Fibroblast of lung (primary cell): ENCODE measurements at places on chromosomes 5 and 9. TPM values are rescaled to one million over a fixed set of nuclear protein-coding genes. Genes with fewer than 3 reads are reported as not detected.

The MSX2 gene
- total RNA-seq = 1.0 and 1.3 TPM in 2 replicates

The ZFR gene
- total RNA-seq = 78.6 and 113 TPM in 2 replicates

The PHF2 gene
- total RNA-seq = 12.1 and 13.4 TPM in 2 replicates

The TMC1 gene
- 0.33 TPM in 1 of 2 replicates, not detected in the other for total RNA-seq

The C5orf34 gene
- total RNA-seq = 2.6 and 4.1 TPM in 2 replicates

DNA sequence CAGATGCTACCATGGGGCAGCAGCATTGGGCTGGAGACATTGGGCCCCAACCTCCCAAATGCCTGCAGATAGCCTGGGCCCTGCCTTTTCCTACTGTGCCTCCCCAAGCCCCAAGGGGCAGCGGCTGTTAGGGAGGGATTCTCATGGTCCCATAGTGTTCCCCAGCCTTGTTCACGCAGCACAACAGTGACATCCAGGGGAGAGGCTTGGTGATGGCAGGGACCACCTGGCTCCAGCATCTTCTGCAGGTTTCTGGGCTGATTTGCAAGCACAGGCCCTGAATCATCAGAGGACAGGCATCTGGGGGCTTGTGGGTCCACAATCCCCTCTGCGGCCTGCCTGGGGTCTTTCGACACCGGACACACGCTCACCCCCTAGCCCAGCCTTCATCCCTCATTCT lies 354.6 kb downstream of the SLIT3 start:
- DNase-seq = no peak

DNA sequence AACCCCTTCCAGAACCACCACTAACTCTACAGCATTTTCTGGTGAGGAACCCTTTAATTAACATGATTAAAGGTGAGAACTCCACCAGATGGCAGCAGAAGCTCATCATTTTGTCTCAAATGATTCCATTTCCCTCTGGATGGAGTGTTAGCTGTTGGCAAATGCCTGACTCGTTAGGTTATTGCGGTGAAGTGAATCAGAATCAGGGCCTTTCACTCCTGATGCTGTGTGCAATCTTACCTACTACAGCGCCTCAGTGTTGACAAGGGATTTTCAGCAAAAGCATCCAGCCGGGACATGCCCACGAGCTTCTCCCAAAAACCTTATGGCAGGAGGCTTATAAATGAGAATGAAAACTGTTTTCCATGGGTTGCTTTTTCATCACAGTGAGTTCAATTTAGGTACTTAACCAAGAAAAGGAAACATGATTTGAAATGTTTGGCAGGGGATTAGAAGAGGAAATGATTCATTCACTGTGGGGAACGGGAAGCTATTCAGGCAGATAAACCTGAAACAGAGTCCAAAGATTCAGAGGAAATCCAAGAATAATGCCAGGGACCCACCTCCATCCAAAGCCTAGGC lies 48.0 kb upstream of the CAST start:
- DNase-seq = peak; percentile 94

DNA sequence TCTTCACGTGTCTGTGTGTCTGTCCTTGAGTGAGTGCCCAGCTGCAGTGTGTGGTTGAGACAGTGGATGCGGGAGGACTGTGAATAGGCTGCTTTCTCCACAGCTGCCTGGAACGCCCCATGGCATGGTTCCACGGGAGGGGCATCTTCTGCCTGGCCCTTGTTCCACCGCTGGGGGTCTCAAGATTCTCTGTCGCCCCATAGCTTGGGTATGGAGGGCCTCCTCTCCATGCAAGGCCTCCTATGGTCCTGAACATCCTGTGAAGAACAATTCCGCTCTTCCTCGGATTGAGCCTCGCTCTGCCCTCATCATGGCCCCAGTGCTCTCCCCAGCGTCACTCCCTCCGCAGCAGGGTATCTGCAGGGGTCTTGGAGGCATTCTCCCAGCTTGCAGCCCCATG lies 36.1 kb downstream of the COL5A1 start:
- DNase-seq = no peak

DNA sequence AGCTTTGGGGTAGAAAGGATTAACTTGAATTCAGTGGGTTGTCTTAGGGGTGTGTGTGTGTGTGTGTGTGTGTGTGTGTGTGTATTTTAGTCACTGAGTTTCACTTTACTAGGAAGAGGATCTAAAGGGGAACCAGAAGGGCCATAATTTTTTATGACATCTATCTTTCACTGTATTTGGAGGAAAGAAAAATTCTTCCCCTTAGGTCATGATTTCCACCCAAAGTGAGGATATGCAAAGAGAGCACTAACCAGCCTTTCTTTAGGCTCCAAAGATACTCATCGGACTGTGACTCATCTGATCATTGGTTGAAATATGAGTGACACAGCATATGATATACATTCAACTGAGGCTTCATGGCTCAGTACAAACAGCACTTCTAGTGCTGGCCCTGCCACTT lies 75.2 kb upstream of the RASGRF2 start:
- no peak for DNase-seq

- peak; percentile 57 for DNase-seq
Observed at GRCh38 chr5:90488791-90489190, 14.1 kb downstream of the POLR3G start.

DNA sequence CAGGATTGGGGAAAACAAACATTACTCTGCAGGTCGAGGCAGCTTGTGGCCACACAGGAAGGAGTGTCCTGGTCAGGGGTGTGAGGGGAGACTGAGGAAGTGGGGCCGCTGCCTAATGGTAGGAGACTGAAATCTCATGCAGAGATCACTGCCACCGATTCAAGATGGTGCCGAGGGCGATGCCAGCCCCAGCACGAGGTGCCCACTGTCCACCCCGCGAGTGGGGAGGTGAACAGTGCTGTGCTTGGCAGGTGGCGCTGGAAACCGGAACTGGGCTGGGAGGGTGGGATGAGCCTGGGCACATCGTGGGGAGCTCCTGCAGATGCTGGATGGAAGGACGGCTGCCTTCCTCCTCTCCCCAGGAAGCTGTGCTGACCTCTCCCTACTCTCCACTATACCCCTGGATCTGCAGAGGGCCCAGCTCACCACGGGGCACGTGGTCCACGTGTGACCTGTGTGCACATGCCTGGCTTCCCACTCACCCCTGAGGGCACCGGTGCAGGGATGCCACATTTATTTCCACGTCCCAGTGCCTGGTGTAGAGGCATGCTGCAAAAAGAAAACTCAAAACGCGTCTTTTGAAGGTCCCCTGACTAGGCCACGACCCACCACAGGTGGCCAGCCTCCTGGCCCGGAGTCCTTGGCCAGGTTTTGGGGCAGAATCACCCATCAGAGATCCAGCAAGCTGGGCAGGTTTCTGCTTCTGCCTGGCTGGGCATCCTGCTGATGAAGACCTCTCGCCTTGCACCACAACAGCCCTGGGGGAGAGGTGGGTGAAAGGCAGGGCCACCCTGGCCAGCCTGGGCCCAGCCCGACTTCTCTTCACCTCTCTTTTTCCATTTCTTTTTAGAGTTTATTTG lies 71.7 kb upstream of the FCN1 start:
- no peak for DNase-seq

DNA sequence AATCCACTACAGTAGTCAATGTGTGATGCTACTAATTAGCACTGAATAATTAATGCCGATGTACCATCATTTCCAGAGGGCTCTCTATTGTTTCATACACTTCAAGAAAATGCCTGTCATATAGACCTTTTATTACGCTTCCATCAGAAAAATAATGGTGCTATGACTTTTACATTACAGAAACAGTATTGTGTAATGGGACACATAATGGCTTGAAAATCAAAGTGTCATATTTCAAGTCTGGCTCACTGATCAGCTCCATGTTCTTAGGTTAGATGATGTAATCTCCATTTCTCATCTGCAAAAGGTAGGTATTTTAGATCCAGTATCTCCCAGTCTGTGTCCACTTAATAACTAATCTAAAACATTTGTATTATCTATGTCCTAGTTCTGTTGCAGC lies 990.6 kb upstream of the TYRP1 start:
- DNase-seq = no peak

DNA sequence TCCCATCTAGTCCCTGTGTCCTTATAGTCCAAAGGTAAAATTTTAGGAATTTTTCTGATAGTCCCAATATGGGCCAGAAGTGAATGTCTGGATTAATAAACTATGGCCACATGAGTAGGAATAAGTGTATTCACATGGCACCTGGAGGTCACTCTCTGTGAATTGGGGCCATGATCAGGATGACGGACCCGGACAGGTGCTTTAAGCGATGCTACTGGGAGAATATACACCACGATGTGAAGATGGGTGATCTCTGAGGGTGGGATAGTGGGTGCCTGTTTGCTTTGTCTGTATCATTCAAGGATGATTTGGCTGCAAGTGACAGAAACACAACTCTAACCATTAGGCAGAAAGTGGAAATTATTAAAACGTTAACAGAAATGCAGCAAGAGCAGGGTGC lies 101.2 kb downstream of the UGCG start:
- DNase-seq = no peak

DNA sequence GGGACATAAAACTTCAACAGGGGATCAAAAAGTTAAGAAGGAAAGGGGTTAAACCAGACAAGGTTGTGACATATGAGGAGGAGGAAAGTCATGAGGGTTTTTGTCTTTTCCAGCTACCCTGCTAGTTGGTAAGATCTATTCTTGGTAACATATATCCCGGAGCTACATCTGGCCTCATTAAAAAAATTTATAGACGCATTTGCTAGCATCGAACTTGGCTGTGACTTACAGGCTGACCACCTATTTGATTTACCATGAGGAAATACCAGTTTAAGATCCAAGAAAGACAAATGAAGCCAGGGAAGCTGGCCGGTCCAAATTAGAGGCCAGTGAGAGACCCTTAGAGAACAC lies 87.6 kb upstream of the NIPAL4 start:
- DNase-seq = no peak

GRCh38 chr5:113117543-113118115 lies 141.0 kb downstream of the DCP2 start:
- DNase-seq = no peak

- DNase-seq = peak; percentile 25
Observed at GRCh38 chr5:156188016-156188415, 138.9 kb upstream of the SGCD start.

DNA sequence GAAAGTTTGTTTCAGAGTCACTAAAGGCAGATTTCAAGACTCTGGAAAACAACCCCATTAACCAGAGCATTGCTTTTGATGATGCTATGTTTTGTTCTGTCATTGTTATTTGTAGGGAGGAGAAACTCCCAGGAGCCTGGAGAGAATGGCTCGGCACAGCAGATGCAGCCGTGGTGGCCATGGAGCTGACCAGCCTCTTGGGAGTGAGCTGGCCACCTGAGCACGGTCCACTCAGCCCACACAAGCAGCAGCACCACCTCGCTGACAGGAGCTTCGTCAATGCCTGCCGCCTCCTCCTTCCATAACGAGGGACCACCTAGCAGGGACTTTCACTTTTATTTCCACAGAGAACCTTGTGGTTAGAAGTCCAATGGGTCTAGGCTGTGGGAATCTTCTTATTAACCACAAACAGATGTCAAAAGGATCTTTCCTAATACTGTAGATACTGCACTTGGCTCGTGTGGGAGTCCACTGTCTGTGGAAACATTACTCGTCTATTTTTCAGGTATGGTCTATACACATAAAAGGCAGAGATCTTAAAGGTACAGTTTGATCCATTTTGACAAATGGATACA lies 21.0 kb upstream of the SMIM32 start:
- no peak for DNase-seq

GRCh38 chr5:93070938-93071337 lies 510.1 kb downstream of the NR2F1-AS1 start:
- DNase-seq = no peak

DNA sequence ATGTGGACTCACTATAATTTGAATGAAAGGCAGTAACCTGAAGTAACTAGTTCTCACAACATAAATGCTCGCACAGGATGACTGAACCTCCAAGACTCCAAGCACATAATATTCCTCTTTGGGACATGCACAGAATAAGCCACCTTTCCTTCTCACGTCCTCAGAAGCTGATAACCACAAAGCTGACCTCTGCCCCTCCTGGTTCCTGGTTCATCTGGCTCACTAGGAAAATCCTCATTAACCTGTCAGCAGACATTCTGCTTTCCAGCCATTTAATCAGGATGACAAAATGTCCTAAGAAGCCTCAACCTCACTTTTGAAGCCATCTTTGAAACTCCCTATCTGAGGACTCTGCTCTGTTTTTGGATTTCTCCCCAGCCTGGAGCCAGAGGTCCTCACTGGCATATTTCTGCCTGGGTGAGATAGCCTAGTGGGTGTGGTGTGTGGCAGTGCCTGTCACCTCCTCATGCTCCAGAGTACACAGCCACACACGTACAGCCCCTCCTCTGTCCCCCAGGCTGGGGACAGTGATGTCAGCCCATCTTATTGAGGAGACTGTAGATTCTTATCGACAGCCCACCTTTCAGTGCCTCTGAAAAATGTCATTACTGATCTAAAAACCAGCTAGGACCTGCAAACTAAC lies 10.3 kb downstream of the ANKH start:
- no peak for DNase-seq

- DNase-seq = no peak
Observed at GRCh38 chr9:125993466-125993865, 246.3 kb downstream of the PBX3 start.

DNA sequence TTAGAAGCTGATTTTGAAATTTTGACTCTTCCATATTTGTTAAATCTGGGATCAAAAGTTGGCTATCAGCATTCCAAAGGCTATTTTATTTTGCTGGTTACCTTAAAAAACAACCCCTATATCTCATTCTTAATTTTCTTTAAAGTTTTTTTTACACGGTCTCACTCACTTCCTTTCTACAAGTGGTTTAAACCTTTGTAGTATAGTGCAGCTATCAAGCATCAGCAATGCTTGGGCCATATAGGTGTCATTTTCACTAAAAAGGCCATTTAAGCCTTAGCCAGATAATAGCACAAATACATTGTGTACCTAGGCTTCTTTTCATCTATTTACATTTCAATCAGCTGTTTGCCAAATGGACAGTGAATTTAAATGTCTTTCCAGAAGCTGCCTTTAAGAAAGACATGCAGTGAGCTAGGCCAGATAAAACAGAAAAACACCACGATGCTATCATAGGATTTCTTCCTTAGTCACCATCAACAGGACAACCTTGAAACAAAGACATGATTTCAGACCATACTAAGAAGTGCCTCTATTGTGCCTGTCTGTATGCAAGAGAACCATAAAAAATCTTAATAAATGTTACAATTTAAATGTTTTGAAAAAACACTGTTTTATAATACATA lies 104.2 kb downstream of the RAPGEF6 start:
- no peak for DNase-seq

DNA sequence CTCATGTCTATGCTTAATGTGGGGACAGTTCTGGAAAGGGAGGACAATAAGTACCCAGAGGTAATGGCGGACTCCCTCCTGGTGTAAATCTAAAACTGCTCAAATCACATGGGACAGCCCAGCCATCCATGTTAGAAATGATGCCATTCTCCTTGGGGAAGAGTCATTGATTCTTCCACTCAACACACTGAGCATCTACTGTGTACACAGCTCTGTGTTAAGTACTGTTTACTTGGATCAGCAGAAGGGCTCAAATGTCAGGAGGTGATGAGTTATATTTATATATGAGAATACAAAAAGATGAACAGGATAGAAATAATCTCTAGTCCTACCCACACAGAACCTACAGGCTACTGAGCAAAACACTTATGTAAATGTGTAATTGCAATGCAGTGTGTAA lies 31.8 kb upstream of the NANS start:
- DNase-seq = no peak

- peak; percentile 67 for DNase-seq
Observed at GRCh38 chr5:100444961-100445360, 90.2 kb upstream of the FAM174A start.
